Diencephalon (tissue), 1 donor: ENCODE measurements at places on chromosomes 3 and 15. TPM values are rescaled to one million over a fixed set of nuclear protein-coding genes. Genes with fewer than 3 reads are reported as not detected.

Gene MYZAP
- total RNA-seq, result 3.2 TPM

Gene TP63
- total RNA-seq, result 0.23 TPM

Gene TICRR
- total RNA-seq, result 2.8 TPM

Gene WWTR1
- 18.5 TPM for total RNA-seq

Gene GTPBP8
- total RNA-seq, result 27.0 TPM

Gene SFMBT1
- 32.3 TPM for total RNA-seq

Gene ATP8B4
- total RNA-seq, result 11.1 TPM

Gene ATXN7
- 12.2 TPM for total RNA-seq

Gene FANCD2OS
- not detected for total RNA-seq

Gene GP5
- total RNA-seq, result under 0.01 TPM

Gene MED12L
- 23.8 TPM for total RNA-seq

Gene PHLDB2
- total RNA-seq, result 5.8 TPM

Gene NOX5
- total RNA-seq, result 0.23 TPM

Gene GABRB3
- 141 TPM for total RNA-seq

Gene IQCF5
- total RNA-seq, result not detected

Gene SCG5
- 157 TPM for total RNA-seq

Gene SEMA3B
- total RNA-seq, result 2.8 TPM

Gene LMAN1L
- not detected for total RNA-seq

Gene PIF1
- total RNA-seq, result 2.3 TPM

Gene ARPP21
- total RNA-seq, result 310 TPM

Gene GRAMD2A
- 4.4 TPM for total RNA-seq

Gene ATP13A5
- total RNA-seq, result 0.92 TPM

Gene WDR93
- 2.1 TPM for total RNA-seq

Gene GABRG3
- total RNA-seq, result 42.9 TPM

Gene DUOX1
- total RNA-seq, result under 0.01 TPM

Gene XCR1
- total RNA-seq, result not detected

Gene CTXN2
- 1.6 TPM for total RNA-seq

Gene PLXND1
- total RNA-seq, result 26.8 TPM

Gene MUC4
- total RNA-seq, result 0.46 TPM

Gene KCNMB2
- 42.4 TPM for total RNA-seq

Gene SH2D7
- total RNA-seq, result not detected

Gene HYAL1
- 0.69 TPM for total RNA-seq

Gene ZNF710
- 11.1 TPM for total RNA-seq

Gene GPR176
- total RNA-seq, result 30.2 TPM

Gene FOXL2
- 0.46 TPM for total RNA-seq

Gene TM4SF18
- 4.8 TPM for total RNA-seq

Gene MOBP
- 0.92 TPM for total RNA-seq

Gene CLDN16
- total RNA-seq, result 0.46 TPM

Gene FILIP1L
- total RNA-seq, result 3.5 TPM

Gene MAP4
- 336 TPM for total RNA-seq

Gene MFGE8
- 65.3 TPM for total RNA-seq

Gene BUB1B
- 22.6 TPM for total RNA-seq

Gene ISG20
- total RNA-seq, result under 0.01 TPM

Gene COL8A1
- total RNA-seq, result 1.8 TPM

Gene LTK
- total RNA-seq, result 0.23 TPM

Gene GPX1
- 79.1 TPM for total RNA-seq

Gene DUSP7
- 9.5 TPM for total RNA-seq
